ENCODE measurements at places on chromosomes 16 and 17. TPM values are rescaled to one million over a fixed set of nuclear protein-coding genes. Genes with fewer than 3 reads are reported as not detected.

- no peak for DNase-seq
Measured at GRCh38 chr16:88854306-88855111, 2.2 kb downstream of the GALNS start.

RBBP6 gene
- total RNA-seq: 48.5 TPM

DNA sequence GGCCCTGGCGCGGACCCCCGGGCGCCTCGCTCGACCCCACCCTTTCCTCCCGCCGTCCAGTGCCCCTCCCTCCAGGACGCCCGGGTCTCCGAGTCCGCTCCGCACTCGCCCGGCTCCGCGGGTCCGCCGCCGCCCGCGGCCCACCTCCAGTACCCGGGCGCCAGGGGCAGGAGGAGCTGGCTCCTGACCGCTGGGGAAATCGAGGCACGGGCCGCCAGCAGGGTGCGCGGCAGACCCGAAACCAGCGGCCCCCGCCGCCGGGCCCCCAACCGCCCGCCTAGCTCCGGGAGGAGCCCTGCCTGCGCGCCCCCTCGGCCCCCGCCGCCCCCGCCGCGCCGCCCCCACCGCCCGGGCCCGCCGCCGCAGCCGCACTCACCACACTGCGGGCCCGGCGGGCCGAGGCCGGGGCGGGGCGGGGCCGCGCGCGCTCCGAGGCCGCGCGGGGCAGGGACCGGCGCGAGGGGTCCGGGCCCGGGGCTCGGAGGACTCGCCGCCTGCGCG lies 333 bp downstream of the MAFG start:
- no peak for DNase-seq

DNA sequence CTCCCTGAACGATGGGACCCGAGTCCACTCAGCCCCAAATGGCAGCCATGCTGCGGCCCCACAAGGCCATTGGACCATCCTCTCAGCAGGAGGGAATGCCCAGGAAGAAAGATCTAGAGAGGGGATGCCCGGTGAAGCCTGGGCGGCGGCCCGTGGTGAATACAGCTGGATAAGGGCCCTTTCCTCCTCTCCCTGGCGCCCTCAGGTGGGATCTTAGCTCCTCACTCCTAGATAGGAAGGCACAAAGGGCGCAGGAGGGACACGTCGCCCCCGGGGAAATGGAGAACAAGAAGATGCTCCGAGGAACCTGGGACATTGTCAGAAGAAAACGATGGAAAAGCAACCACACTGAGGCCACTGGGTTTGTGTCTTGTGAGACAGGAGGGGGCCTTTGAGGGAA lies 2.5 kb downstream of the CD300C start:
- no peak for DNase-seq

- DNase-seq: no peak
Measured at GRCh38 chr17:75914643-75915267, 10.1 kb upstream of the MRPL38 start.

DRC3 gene
- total RNA-seq: 0.60 TPM

DNA sequence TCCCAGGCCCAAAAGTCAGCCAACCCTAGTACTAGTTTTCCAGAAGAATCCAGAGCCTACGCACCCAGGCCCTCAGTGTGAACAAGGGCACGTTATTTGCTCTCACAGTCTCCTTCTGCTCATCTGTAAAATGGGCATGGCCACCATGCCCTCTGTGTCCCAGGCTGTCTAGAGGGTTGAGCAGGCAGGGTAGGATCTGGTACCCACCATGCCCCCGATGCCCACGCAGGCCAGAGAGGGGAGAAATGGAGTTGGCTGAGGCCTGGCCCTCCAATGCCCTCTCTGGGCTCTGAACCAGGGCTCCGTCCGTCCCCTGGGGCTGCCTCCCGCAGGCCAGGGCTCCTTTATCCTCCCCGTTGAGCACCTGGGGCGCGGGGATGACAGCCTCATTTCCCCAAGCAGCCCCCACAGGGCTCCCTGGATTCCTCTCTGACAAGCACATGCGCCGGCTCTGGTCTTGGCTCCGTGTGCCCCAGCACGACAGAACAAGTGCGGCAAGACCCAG lies 9.1 kb upstream of the BAHCC1 start:
- DNase-seq: no peak

DNA sequence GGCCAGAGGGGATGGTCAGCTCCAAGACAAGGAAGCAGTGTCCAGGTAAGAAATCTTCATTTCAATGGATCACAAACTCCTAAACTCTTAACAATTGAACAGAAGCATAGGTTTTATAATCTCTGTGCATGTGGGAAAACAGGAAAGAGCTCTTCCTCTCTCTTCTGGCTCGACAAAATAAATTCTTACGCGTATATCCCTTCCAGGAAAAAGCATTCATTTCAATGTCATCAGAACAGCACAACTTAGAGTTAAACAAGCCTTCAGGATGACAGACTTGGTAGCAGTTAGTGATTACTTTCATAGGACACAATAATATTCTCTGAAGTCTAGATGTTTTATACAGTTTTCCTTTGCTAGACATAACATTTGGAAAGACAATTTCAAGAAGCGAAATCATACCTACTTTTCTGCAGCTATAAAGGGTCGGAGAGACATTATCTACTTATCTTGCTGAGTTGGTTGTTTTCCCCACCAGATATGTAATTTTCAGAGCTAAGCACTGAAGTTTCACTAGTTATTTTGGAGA lies 19.3 kb upstream of the SLC35G3 start:
- DNase-seq: no peak

DNA sequence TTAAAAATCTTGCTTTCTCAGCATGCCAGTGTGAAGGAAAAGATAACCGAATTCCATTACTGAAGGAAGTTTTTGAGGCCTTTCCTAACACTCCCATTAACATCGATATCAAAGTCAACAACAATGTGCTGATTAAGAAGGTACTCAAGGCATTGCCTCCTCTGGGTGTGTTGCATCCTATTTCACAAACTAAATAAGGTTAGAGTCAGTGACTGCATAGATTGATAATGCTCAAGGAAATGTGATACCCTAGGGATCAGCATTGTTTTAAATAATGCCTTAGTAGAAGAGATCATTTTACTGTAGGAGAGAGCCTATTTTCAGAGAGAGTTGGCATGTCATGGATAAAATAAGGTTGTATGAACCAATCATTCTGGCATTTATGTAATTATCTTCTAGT lies 36.8 kb downstream of the GDPD1 start:
- DNase-seq: no peak

- DNase-seq: no peak
Measured at GRCh38 chr17:43994272-43995149, 9.9 kb upstream of the NAGS start.

GRCh38 chr16:8665529-8665928 lies 8.9 kb upstream of the ABAT start:
- no peak for DNase-seq
